ENCODE measurements at places on chromosomes 3 and 15. TPM values are rescaled to one million over a fixed set of nuclear protein-coding genes. Genes with fewer than 3 reads are reported as not detected.

PXYLP1 gene
- total RNA-seq: 7.8 TPM

SLC22A14 gene
- not detected for total RNA-seq

SLC2A2 gene
- total RNA-seq: not detected

XYLB gene
- total RNA-seq: 2.4 TPM

SCAANT1 gene
- total RNA-seq: not detected

LPCAT4 gene
- 46.8 TPM for total RNA-seq

NUP210 gene
- 72.7 TPM for total RNA-seq

STAC gene
- total RNA-seq: 17.6 TPM

WNT7A gene
- total RNA-seq: 4.7 TPM

TAMM41 gene
- total RNA-seq: 23.9 TPM

MYL3 gene
- total RNA-seq: not detected

SAMMSON gene
- total RNA-seq: not detected

ZNF35 gene
- total RNA-seq: 5.4 TPM

TRAIP gene
- 18.1 TPM for total RNA-seq

RPP25 gene
- total RNA-seq: 14.9 TPM

PRICKLE2 gene
- total RNA-seq: 7.9 TPM

RAD51 gene
- total RNA-seq: 22.5 TPM

UCN2 gene
- total RNA-seq: 2.8 TPM

NME9 gene
- not detected for total RNA-seq

LYZL4 gene
- not detected for total RNA-seq

All from PC-9 (cell line).